ENCODE measurements at places on chromosomes 5 and 9.

DNA sequence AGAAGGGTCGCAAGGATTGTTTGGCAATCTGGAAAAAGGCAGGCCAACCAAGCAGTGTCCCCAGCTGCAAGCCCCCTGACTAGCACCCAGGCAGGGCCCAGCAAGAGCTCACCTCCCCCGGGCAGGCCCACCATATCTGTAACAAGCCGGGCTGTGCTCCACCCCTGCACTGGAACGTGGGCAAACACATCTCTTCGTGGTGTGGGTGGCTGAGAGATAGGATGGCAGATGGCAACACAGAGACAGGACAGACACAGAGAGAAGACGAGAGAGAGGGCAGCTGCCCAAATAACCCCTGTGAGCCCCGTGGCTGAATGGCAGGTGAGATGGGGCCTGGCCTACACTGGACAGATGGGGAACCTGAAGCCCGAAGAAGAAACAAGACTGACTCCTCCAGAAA lies 9.4 kb downstream of the BBLN start:
- DNase-seq = peak; percentile 63

DNA sequence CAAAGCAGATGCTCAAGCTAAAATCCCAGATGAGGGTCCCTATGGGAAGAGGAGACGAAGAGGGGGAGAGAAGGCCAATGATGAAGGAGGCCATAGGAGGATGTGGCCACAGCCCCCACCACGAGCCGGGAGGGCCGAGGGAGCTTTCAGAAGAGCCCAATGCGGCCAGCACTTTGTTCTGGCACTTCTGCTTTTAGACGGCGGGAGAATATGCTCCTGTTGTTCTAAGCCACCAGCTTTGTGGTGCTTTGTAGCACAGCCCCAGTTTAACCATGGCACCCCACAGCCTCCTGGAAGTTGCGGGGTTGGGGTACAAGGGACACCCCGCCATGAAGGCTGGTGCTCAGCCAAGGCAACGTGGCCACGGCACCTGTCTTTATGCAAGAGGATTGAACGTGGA lies 33.4 kb downstream of the LPCAT1 start:
- no peak for DNase-seq

GRCh38 chr5:128199611-128200010 lies 116.0 kb downstream of the SLC12A2 start:
- DNase-seq = no peak

GRCh38 chr5:167555565-167556166 lies 735.8 kb upstream of the WWC1 start:
- DNase-seq = peak; percentile 16

GRCh38 chr9:14311171-14311949 lies 2.6 kb downstream of the NFIB start:
- no peak for DNase-seq

- peak; percentile 83 for DNase-seq
Measured at GRCh38 chr5:146027751-146028150, 77.6 kb downstream of the PLAC8L1 start.

DNA sequence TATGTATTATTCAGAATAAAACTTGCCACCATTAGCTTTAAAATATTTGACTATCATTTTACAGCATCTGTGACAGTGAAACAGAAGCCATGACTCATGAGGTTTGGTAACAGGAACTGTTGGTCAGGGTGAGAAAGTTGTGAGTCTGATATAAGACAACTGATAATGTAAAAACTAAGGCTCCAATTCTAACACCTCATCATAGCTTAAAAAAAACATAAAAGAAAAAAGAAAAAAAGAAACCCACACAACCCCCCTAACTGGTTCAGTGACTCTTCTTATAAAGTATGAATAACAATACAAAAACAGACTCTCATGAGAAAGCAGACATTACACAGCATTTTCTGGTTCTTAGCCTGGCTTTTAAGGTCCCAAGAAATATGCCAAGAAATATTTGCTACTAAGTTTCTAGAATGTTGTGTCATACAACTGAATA lies 85.8 kb downstream of the MRPS27 start:
- DNase-seq = no peak

- DNase-seq = no peak
Measured at GRCh38 chr9:113293285-113293878, 9.8 kb downstream of the RNF183 start.

GRCh38 chr5:78750281-78750680 lies 101.7 kb upstream of the LHFPL2 start:
- DNase-seq = no peak

GRCh38 chr9:86902991-86903733 lies 44.1 kb downstream of the GAS1 start:
- peak; percentile 94 for DNase-seq

- DNase-seq = no peak
Measured at GRCh38 chr5:156400231-156400986, 73.4 kb downstream of the SGCD start.

GRCh38 chr5:64771736-64772135 lies 3.0 kb downstream of the CWC27 start:
- no peak for DNase-seq
